Stimulated activated CD4-positive, alpha-beta T cell treated with anti-CD3 and anti-CD28 coated beads, Interleukin-15, amount 100 ng/mL, for 24 hours (primary cell): ENCODE measurements at places on chromosomes 12 and 14.

GRCh38 chr12:57750561-57751431 is 1.3 kb downstream of the CDK4 start:
- no peak for DNase-seq

DNA sequence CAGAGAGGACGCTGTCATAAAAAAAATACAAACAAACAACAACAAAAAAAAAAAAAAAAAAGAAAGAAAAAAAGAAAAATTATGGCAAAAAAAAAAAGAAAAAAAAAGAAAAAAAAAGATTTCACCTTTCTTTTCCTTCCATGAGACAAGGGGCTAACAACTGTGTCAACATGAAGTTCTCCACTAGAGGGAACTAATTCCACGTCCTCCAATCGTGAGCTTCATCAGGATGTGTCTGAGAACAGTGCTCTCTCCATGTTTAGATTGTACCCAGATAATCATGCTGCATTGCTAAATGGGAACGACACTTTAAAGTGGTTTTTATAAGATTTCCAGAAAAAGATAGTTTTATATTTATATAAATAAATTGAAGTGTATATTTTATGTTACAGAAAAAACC is 96.2 kb upstream of the PTPRB start:
- no peak for DNase-seq

DNA sequence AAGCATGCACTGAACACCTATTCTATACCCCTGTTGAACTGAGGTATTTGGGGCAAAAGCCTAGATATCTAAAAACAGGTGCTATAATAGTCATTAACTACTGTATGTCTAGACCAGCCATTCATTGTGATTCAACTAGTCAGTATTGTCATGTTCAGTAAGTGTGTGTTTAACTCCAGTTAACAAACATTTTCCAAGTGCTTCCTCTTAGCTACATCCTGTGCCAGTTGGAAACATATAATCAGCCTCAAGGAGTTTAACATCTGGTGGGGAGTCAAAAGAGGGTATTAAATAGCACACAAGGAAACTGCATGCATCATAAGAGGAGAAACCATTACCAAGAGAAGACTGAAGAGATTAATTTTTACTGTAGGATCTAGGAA is 20.4 kb downstream of the TMTC1 start:
- DNase-seq = no peak

- DNase-seq = no peak
Measured at GRCh38 chr14:84202486-84202885, 1327.5 kb upstream of the FLRT2 start.
